Kidney glomerular epithelial cell (primary cell): ENCODE measurements at places on chromosomes 6 and 20.

GRCh38 chr20:39670988-39671387, 708.8 kb downstream of the DHX35 start:
- DNase-seq, result no peak

DNA sequence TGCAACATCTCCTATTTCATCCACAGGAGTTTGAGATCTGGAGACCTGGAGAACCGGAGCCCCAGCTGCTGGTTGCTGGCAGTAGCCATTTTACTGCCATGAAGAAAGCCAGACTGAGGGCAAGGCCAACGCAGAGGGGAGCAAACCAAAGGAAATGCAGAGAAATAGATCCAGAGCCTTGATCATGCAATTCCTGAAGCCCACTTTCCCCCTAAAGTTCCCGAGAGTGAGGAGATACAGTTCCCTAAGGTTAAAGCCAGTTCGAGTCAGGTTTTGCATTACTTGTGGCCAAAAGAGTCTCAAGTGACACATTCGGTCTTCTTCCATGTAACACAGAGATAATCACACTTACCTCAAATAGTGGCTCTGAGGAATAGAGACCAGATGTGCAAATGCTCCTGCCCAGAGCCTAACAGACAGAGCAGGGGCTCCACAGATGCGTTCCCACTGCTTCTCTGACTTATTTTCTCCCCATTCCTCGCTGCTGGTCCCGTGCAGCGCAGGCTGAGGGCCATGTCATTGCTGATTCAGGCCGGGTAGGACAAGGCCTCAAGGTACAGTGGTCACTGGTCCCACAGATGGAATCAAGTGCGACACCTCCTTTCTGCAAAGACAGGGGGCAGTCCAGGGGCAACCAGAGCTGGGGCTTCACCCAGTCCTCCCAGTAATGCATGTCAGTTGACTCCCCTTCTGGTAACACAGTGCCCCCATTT, 35.1 kb upstream of the NFATC2 start:
- no peak for DNase-seq

- no peak for DNase-seq
These were observed 406.1 kb downstream of the EPM2A start for GRCh38 chr6:145329257-145329656.

GRCh38 chr20:63097336-63097831, 90.6 kb upstream of the BHLHE23 start:
- DNase-seq, result no peak

GRCh38 chr6:128138694-128139093, 237.8 kb upstream of the THEMIS start:
- no peak for DNase-seq

- no peak for DNase-seq
These were observed 3.5 kb downstream of the SUMO4 start for GRCh38 chr6:149403534-149403933.

DNA sequence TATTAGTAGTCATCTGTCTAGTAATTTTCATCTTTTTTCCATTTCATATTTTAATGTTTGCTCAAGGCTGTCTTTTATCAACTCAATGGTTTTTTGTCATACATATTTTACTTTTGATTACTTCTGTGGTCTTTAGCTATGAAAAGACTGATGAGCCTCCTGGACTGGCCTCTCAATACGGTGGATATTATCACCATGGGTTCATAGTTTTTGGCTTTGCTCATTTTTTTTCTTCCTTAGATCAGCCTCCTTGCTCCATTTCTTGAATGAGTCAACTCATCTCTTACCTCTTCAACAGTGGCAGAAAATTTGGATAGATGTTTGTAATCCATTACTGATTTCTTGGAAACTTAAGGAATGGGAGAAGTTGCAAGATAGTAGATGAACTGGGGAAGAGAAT, 80.1 kb upstream of the ELOVL5 start:
- DNase-seq, result no peak

DNA sequence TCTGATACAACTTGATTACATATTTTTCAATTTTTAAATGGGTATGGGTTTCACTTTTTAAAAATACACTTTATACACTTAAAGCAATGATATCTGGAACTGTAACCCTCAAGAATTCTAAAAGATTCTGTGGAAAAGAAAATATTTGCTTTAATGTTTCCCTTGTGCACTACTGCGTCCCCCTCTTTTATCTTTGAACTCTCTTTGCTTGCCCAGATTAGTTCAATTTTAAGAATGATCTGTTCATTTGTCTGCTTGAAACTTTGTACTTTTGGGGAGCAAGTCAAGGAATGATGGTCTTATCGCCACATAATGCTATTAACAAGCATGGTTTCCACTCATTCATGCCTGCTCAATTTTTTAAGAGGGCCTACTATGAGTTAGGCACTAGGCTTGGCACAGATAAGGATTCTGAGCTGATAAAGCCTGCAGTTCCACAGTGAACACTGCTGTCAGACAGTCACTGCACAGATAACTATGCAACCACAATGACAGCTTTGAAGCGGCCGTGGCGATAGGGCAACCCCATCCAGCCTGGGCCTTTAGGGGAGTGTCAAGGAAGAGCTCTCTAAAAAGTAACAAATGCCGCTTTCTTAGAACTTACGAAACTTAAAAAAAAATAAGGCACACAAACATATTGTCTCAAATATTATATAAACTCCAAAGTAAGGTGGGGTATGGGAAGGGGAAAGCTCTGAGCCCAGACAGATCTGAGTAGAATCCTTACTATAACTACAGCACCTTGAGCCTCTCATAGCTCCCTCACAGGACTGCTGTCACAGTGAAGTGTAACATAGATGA, 29.7 kb downstream of the FYN start:
- DNase-seq, result no peak

GRCh38 chr6:6090861-6091607, 84.3 kb upstream of the NRN1 start:
- DNase-seq, result no peak
